ENCODE measurements at places on chromosomes 16 and 17. TPM values are rescaled to one million over a fixed set of nuclear protein-coding genes. Genes with fewer than 3 reads are reported as not detected.

ACSF3 gene
- total RNA-seq, result 20.5 TPM

GNAO1 gene
- 0.26 TPM for total RNA-seq

SEC14L5 gene
- 0.99 TPM for total RNA-seq

PRR35 gene
- total RNA-seq, result not detected

TPSG1 gene
- total RNA-seq, result not detected

AGRP gene
- total RNA-seq, result not detected

Measured in fibroblast of lung (primary cell).